Astrocyte (in vitro differentiated cells and primary cell): ENCODE measurements at places on chromosomes 13 and 19. TPM values are rescaled to one million over a fixed set of nuclear protein-coding genes. Genes with fewer than 3 reads are reported as not detected.

FAM216B gene
- total RNA-seq, result not detected in 2 replicates

GFY gene
- total RNA-seq, result not detected in 2 replicates

APC2 gene
- 5.5 and 7.1 TPM in 2 replicates for total RNA-seq

SLC25A23 gene
- 37.5 and 41.8 TPM in 2 replicates for total RNA-seq

GPR180 gene
- 10.0 and 10.5 TPM in 2 replicates for total RNA-seq

REXO1 gene
- 35.5 and 36.2 TPM in 2 replicates for total RNA-seq

KLK15 gene
- not detected in 2 replicates for total RNA-seq

DNA sequence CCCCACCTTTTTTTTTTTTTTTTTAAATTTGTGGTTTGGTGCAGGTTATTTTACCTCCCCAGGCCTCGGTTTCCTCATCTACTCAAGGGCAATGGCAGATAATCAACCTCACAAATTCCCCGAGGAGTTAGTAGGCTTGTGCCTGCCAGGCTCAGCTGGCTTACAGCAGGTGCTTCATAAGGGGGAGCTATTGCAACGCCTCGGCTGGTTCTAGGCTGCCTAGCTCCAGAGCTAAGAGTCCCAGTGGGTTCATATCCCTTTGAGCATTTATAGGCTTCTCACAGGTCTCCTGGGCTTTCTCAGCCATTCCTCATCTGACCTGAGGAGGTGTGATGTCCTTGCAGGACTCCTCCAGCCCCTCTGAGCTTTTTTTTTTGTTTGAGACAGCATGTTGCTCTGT is 10.6 kb downstream of the BCKDHA start:
- no peak overlapping the region for H3K4me3 ChIP-seq
- H3K4me1 ChIP-seq, result no peaks in the 10 kb centered on the region

DNA sequence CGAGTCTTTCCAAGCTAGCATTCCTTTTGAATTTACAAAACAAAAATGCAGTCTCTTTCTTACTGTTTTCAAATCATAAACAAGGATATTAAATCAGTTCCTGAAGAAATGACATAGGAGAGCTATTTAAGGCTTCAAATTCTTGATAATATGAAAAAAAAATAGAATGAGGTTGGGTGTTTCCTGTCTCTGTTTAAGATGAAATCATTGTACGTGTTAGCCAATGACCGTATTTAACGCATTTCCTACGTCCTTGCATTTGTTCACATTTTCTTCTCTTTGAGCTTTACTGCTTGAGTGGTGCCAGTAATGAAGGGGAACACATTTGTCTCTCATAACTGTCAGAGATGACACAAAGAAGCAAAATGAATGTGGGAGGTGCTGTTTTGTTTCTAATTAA is 821.3 kb downstream of the DIAPH3 start:
- H3K36me3 ChIP-seq, result no peaks in the 10 kb centered on the region
- no peaks in the 10 kb centered on the region for H3K4me1 ChIP-seq
- H3K4me3 ChIP-seq, result no peak overlapping the region
- no peaks in the 10 kb centered on the region for H3K27me3 ChIP-seq

DNA sequence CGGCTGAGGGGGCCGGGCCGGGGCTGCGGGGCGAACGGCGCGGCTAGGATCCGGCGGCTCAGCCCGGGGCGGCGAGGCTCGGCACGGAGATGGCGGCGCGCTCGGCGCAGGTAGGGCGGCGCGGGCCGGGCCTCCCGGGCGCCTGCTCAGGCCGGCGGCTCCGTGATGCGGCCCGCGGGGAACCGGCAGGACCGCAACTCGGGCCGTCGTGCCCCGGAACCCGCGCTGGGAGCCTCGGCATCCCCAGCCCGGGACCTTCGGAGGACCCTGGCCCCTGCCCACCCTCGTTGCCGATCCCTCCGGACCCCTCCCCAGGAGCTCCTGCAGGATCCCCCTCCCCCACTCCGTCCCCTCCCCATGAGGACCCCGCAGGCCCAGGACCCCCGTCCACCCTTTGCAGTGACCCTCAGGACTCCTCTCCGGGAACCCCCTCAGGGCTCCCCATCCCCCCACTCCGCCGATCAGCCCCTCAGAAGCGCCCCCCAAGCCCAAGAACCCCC is 304 bp downstream of the EVI5L start:
- peaks cover 11% of the 10 kb centered on the region for H3K4me1 ChIP-seq
- peak overlapping the region; percentile 44 for H3K4me3 ChIP-seq
- no peak overlapping the region for H3K27ac ChIP-seq
- H3K36me3 ChIP-seq, result no peaks in the 10 kb centered on the region
- H3K27me3 ChIP-seq, result peaks cover 2% of the 10 kb centered on the region
- no peak for DNase-seq

DNA sequence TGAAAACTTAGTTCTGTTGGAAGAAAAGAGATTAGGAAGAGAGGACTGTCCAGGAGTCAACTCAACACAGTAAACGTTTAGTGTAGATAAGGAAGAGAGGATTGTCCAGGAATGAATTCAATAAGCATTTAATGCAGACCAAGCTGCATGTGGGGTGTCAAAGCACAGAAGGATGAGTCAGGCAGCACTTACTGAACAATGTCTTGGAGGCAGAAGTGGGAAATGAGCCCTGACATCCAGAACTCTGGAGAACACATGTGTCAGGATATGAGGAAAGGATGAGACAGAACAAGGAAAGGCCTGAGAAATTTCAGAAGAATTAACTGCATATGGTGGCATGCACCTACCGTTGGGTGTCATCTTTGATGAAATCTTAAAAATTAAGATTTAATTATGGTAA is 429.2 kb upstream of the HTR2A start:
- H3K4me1 ChIP-seq, result no peaks in the 10 kb centered on the region
- H3K4me3 ChIP-seq, result no peak overlapping the region
- no peak overlapping the region for H3K27ac ChIP-seq

DNA sequence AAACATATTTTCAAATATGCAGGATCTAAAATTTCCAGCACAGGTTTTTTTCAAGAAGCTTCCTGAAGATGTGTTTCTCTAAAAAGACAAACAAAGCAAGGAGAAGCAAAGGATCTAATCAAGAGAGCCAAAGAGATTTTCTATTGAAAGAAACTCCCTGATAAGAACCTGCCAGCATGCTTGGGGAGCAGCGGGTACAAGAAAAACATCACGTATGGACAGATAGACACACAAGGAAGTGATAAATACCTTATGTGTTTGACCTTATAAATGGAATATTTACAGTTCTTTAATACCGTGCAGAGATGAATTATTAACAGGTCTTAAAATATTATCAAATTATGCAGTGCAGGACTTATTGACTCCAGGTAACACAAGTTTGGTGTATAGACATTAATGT is 562.1 kb downstream of the DACH1 start:
- DNase-seq, result no peak
- no peaks in the 10 kb centered on the region for H3K36me3 ChIP-seq
- H3K27me3 ChIP-seq, result no peaks in the 10 kb centered on the region
- no peak overlapping the region for H3K4me3 ChIP-seq

DNA sequence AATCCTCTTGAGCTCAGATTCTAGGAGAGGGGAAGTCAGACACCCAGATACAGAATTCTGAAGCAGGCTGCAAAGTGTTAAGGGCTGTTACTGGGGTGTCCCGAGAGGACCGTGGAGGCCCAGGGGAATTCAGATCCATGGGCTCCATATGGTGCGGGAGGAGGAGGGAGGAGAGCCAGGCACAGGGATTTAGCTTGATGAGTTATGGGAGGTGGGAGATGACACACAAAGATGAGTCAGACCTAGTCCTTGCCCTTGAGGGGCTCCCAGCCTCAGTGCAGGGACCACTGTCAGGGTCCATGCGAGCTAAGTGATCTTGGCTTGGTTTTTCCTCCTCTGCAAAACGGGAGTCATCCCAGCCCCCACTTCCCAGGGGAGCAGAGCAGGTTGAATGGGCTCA is 14.4 kb upstream of the GIPR start:
- H3K4me1 ChIP-seq, result no peaks in the 10 kb centered on the region
- H3K36me3 ChIP-seq, result no peaks in the 10 kb centered on the region
- H3K27ac ChIP-seq, result no peak overlapping the region
- H3K27me3 ChIP-seq, result no peaks in the 10 kb centered on the region
- H3K4me3 ChIP-seq, result no peak overlapping the region
- DNase-seq, result no peak

GRCh38 chr13:97878431-97879375 is 74.8 kb upstream of the IPO5 start:
- no peaks in the 10 kb centered on the region for H3K36me3 ChIP-seq
- no peak overlapping the region for H3K4me3 ChIP-seq
- H3K27me3 ChIP-seq, result no peaks in the 10 kb centered on the region
- peaks cover 25% of the 10 kb centered on the region for H3K4me1 ChIP-seq
- peak overlapping the region; percentile 90 for H3K27ac ChIP-seq

DNA sequence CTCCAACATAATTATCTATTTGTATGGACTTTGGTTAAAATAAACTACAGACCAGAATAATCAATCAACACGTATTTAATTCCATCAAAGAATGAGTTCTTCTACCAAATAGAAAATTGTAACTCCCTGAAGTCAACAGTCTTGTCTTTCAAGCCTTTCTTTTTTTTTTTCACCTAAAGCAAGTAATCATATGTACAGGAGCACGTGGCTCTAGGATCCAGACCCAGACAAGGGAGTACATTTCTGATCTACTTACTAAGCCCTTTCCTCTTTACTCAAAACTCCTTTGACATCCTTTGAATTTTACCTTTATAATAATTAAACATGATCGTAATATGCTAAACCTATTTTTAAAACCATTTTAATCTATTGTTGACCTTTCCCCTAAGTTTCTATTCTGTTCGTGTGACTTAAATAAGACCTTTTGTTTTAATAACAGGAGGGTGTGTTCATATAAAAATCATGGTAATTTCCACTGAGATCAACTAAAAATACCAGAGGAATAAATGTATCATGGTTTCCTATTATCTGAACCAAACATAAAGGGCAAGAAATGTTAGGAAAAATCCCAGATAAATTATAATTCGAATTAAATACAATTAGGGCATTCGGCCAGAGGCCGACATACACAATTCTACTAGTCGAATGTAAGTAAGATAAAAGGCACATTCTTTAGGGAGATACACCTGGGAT is 1.7 kb downstream of the SLC7A1 start:
- H3K36me3 ChIP-seq, result no peaks in the 10 kb centered on the region
- no peak for DNase-seq
- peak overlapping the region; percentile 98 for H3K27ac ChIP-seq
- H3K27me3 ChIP-seq, result no peaks in the 10 kb centered on the region
- H3K4me1 ChIP-seq, result peaks cover 45% of the 10 kb centered on the region

- no peak overlapping the region for H3K27ac ChIP-seq
- no peaks in the 10 kb centered on the region for H3K36me3 ChIP-seq
- no peak for DNase-seq
These were observed 93.8 kb upstream of the CACNA1A start for GRCh38 chr19:13600091-13600490.

DNA sequence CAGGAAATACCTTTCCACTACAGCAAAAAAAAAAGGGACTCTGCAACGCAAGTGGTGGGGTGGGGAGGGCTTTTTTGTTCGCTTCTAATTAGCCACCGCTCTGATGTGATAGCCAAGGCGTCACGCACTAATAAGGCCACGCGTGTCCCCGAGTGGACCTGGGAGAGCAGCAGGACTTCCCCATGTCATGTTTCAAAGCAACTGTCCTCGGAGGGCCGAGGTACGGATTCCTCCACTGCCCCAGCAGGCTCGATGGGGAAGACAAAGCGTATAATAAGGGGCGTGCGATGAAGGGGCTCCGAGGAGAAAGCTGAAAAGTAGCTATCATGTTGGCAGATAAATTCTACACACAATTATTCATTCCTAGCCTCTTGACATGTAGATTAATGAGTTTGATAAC is 179.7 kb upstream of the ZNF507 start:
- H3K36me3 ChIP-seq, result no peaks in the 10 kb centered on the region
- no peaks in the 10 kb centered on the region for H3K27me3 ChIP-seq
- no peak overlapping the region for H3K27ac ChIP-seq
- no peak overlapping the region for H3K4me3 ChIP-seq
- DNase-seq, result no peak

DNA sequence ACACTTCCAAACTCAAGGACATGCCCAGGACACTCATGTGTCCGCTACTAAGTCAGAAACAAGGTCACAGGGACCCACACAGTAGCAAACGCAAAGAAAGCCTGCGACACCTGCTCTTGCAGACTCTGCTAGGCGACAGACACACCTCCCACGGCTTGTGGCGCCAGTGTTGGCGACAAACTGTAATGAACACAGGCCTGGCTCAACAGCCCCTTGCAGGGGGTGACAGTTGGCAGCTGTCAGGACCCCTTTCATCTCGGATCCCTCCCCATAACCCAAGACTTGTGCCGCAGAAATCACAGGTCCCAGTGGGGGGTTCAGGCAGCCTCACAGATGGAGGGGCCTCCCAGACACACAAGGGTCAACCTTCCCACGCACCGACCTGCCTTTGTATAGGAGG is 364 bp downstream of the CKM start:
- peaks cover 7% of the 10 kb centered on the region for H3K4me1 ChIP-seq
- peaks cover 7% of the 10 kb centered on the region for H3K27me3 ChIP-seq
- no peak overlapping the region for H3K4me3 ChIP-seq
- no peak overlapping the region for H3K27ac ChIP-seq
- H3K36me3 ChIP-seq, result no peaks in the 10 kb centered on the region
- no peak for DNase-seq

DNA sequence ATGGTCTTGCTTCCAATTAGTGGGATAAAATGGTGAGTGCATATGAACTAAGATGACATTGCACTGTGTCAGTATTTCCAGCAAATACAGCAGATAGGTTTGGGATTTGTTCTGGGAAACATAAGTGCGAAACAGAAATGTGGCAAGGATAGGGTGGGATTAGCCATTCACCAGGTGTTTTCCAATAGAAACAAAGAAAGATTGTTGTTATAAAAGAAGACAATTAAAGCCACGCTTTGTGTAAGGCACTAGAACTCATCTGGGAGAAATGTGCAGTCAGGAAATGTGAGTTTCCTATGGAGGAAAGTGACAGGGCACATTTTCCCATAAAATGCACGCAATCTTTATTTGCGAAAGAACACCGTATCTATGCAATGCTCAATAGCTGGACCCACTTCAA is 1547.8 kb downstream of the EFNB2 start:
- peaks cover 7% of the 10 kb centered on the region for H3K4me1 ChIP-seq
- H3K27me3 ChIP-seq, result no peaks in the 10 kb centered on the region
- H3K27ac ChIP-seq, result no peak overlapping the region
- DNase-seq, result no peak

DNA sequence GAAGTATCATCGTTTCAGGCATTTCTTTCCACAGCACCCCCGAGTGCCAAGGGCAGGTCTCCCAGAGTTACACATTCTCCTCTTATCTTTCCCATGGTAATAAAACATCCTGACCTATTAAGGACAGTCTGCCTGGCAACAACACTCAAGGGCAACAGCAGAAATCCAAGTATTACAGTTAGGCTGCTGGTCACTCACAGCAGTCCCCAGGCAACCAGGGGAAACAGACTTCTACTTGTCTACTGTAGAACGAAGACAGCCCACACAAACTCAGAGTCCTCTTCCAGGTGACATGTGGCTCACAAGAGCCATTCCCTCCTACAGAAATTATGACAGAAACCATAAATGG is 24.3 kb downstream of the RCBTB1 start:
- H3K4me3 ChIP-seq, result no peak overlapping the region
- H3K27ac ChIP-seq, result no peak overlapping the region
- H3K36me3 ChIP-seq, result peaks cover 9% of the 10 kb centered on the region
- H3K27me3 ChIP-seq, result no peaks in the 10 kb centered on the region
- no peaks in the 10 kb centered on the region for H3K4me1 ChIP-seq
- peak; percentile 10 for DNase-seq

GRCh38 chr19:38389101-38389925 is 816 bp downstream of the SPRED3 start:
- peaks cover 29% of the 10 kb centered on the region for H3K4me1 ChIP-seq
- H3K4me3 ChIP-seq, result peak overlapping the region; percentile 89
- peak; percentile 74 for DNase-seq
- peaks cover 14% of the 10 kb centered on the region for H3K36me3 ChIP-seq
- no peaks in the 10 kb centered on the region for H3K27me3 ChIP-seq
